ENCODE measurements at places on chromosomes 3 and 15.

- no peak for DNase-seq
Measured at GRCh38 chr15:52762621-52763020, 27.5 kb downstream of the ONECUT1 start.

- DNase-seq = no peak
Measured at GRCh38 chr3:66723231-66723630, 222.4 kb upstream of the LRIG1 start.

GRCh38 chr15:76078285-76078877 lies 18.6 kb downstream of the TMEM266 start:
- no peak for DNase-seq

- peak; percentile 85 for DNase-seq
Measured at GRCh38 chr3:81743096-81744025, 18.1 kb downstream of the GBE1 start.

- no peak for DNase-seq
Measured at GRCh38 chr3:162770551-162770950, 1273.9 kb downstream of the OTOL1 start.

DNA sequence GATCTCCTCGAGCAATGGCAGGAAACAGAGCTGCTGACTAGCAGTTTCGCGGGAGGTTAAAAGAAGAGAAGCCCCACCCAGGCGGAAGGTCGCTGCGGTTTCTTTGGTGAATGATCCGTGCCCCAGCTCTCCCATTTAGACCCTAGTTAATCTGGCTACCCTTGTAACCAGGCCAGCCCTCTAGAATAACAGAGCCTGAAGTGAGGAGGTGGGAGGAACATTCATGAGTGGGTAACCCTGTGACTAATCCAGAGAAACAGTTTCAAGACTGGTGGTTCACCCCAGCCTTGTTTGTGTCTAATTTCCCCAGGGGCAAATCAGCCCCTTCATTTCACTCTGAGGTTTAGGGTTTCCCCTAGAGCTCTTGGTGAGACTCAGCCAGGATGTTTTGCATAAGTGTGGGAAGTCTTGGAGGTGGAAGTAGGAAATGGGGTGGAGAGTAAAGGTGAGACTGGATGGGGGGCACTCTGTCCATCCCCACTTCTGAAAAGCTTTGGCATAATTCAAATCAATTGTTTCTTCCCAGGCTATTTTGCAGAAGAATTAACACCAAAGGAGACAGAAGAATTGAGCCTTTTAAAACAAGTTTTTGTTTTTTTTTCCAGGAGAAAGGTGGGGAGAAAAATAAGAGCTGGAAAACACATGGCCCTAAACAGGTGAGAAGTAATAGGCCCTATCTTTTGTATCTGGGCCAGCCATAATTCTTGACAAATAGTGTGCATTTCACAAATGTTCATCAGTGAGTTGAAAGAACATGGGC lies 303.1 kb downstream of the RPLP1 start:
- no peak for DNase-seq

DNA sequence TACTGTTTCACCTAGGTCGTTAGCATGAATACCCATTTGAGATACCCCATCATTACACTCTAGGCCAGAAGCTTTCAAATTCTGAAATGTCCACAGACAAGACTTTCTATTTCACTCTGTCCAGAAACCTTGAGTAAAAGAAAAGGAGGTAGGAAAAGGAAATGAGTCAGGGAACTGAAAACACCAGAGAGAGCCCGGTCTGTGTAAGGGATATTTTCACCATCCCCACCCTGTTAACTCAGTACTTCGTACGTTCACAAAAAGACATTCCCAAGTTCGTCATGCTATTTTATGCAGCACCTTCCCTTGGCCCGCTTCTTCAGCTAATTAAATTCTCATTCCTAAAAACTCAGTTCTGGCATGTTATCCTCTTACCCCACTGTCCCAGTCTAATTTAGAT lies 89.4 kb upstream of the SOX2 start:
- DNase-seq = no peak

- no peak for DNase-seq
Measured at GRCh38 chr3:141994856-141995255, 118.4 kb downstream of the ATP1B3 start.

DNA sequence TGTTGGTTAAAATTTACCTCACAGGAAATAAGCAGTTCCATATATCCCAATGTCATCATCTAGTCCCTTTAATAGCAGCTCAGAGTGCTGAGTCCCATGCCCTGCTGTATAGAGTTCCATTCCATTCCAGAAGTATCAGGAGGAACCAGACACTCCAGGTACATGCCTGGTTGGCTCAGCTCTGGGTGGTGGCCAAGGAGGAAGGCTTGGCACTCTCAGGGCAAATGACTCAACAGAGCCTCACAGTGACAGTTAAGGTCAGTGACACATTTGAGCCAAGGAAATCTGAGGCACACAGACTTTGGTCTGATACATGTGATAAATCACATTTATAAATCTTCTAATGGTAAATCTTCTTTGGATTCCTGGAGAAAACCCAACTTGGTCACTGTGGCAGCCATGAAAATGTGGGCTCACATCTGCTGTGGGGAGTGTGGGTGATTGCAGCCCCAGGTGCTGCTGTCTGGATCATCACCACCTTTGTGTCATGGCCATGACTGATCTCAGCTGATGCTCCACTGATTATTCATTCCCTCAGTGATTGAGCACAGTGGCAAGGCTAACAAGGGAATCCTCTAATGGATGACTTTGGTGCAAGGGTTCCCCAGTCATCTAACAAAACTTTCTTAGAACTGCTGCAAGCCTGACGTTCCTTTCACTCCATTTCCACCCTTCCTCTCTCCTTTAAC lies 9.3 kb downstream of the HHLA2 start:
- DNase-seq = peak; percentile 7

GRCh38 chr15:66565141-66565641 lies 607 bp downstream of the LCTL start:
- no peak for DNase-seq

DNA sequence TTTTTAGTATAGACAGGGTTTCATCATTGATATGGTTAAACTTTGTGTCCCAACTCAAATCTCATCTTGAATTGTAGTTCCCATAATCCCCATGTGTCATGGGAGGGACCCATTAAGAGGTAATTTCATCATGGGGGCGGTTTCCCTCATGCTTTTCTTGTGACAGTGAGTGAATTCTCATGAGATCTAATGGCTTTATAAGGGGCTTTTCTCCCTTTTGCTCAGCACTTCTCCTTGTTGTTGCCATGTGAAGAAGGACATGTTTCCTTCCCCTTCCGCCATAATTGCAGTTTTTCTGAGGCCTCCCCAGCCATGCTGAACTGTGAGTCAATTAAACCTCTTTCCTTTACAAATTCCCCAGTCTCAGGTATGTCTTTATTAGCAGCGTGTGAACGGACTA lies 20.2 kb upstream of the ZNF710 start:
- DNase-seq = no peak

GRCh38 chr15:29773816-29774215 lies 48.5 kb downstream of the TJP1 start:
- DNase-seq = no peak

GRCh38 chr3:110456438-110457138 lies 615.0 kb upstream of the NECTIN3 start:
- no peak for DNase-seq

GRCh38 chr3:126753191-126754160 lies 49.4 kb downstream of the CHCHD6 start:
- no peak for DNase-seq

DNA sequence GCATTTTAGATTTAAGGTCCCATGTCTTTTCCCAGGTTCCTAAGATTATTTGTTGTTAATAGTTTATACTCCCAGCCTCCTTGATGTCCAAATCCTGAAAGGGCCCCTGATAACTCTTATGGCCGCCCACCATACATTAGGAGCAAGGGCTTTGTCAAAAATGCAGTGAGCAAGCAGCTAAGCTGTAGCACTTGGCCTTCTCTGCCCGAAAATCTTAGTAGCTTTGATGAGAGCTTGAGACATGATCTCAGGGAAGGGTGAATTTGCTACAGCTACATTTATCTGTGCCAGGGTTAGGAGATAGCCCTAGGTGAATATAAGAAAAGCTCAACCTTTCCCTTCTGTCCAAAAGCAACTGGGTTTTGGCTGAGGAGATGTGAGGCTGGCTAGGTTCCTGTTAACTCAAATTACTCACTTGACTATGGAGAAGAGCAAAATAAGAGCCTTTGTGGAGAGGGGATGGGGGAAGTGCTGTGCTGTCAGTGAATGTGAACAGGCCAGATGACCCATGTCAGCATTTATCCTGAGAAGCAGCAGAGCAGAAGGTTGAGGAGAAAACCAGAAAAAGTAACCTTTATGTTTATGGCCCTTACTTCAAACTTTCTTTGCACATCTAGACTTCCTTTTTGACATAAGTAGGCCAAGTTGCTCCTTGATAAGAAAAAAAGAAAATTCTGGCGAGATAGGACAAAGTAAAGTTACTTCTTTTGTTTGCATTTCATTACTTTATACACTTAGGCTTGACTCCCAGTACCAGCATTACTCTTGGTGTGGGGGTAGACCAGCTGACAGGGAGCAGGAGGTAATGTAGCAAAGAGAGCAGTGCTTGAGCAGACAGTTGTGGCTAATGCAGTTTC lies 21.1 kb downstream of the MAPK6 start:
- no peak for DNase-seq

DNA sequence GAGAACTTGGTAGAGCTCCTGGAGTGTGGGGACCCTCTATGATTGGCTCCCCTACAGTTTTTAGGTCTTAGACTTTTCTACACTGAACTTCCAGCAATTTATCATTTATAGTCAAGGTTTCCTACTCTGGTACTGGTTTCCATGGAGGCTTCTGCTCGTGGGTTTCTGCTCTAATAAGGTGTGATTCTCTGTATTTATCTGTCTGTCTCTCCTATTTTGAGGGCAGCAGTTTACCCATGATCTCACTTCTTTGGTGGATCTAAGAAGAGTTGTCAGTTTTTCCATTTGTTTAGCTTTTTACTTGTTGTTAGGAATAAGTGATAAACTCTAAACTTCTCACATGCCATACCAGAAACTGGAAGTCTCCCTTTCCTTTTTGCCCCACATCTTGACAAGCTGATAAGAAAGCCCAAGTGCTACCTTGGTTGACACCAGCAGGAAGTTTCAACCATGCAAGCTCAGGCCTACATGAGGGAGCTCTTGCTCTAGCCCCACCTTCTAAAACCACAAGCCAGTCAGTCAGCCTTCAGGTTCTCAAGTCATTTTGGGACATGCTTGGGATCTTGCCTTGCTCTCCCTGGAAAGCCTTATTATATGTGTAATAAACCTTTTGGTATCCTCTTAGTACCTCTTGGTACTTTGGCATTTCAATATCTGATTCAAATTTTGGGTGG lies 10.0 kb downstream of the TIMMDC1 start:
- DNase-seq = no peak

- no peak for DNase-seq
Measured at GRCh38 chr3:74575857-74576256, 38.6 kb downstream of the CNTN3 start.

DNA sequence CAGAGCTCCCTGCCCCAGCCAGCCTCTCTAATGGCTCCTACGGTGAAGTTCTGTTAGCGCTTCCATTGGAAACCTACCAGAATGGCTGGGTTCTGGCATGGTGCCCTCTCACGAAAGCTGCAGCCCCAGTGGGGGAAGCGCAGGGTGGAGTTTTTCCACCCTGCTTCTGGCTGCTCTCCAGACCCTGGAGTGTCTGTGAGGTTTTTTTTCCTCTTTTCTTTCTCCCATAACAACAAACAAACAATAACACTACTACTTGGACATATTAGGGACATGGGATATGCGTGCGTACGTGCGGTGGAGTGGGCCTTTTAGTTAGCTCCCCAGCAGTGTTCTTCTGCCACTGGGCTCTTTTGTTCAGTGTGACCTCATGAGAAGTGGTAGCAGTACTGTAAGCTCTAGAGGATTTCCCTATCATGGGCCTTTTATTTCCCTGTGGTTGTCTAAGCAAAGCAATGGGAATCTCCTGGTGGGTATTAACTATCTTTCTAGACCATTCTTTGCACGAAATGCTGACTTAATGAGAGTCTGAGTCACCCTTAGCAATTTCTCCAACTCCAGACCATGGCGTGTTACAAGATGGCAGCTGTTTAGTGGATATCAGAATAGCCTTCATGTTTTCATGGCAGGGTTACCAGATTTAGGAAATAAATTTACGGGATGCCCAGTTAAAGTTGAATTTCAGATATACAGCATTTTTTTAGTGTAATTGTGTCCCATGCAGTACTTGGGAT lies 161.9 kb downstream of the FNDC3B start:
- no peak for DNase-seq

DNA sequence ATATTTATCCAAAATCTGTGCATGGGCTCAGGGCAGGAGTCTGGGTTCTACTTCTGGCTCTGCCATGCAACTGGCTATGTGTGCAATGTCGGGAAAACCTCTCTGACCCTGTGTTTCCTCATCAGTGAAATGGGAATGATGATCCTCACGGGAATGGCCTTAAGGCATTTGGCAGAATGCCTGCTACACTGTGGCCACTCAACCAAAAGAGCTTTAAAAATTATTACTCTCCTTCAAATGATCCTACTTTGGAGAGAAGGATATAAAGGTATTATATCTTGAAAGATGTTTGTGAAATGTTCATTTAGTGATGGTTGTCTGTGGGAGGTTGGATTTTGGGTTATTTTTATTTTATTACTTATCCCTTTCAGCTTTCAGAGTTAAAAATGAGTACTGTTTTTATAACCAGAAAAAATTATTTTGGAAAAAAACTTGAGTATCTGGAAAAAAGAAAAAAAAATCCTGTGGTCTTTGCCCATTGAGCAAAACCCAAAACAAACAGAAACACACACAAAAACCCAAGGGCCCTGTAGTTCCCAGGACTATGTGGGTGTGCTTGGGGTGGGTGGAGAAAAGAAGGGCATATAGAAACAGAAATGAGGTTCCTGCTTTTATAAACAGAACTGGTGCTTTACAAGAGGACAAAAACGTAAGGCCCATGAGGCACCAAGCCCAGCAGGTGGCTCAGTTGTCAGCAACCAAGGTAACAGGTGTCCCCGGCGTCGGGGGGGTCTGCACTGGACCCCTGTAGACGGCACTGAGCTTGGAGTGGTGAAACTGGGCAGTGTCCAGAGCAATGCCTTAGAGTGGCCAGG lies 22.0 kb downstream of the RGMA start:
- no peak for DNase-seq

DNA sequence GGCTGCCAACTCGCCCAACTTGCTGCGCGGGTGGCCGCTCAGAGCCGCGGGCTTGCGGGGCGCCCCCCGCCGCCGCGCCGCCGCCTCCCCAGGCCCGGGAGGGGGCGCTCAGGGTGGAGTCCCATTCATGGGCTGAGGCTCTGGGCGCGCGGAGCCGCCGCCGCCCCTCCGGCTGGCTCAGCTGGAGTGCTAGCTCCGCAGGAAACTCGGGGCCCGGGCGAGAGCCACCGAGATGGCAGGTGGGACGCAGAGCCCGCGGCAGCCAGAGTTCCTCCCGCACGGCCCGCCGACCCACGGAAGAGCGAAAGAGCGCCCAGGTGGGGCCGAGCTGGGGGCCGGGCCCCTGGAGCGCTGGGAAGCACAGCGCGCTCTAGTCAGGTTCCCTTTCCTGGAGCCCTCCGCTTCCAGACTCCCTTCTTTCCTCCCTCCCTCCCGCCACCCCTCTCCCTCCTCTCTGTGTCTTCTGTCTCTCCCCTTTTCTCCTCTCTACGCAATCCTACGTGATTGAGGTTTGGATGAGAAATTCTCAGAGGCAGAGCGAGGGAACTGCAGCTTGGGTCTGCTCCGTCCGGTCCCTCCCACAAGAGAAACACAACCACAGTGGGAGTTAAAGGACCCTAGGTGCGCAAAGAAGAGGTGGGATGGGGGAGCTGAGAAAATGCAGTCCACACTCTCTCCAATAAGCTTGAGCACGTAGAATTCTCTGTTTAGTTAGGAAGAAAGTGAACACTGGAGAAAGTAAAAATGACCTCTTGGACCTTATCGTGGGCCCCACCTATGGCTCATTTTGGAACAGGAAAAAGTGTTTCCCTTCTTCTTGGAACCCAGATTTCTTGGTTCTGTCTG lies 317.3 kb downstream of the FGF12 start:
- DNase-seq = no peak

Measured in Panc1 (cell line).